ENCODE measurements at places on chromosomes 3 and 15. TPM values are rescaled to one million over a fixed set of nuclear protein-coding genes. Genes with fewer than 3 reads are reported as not detected.

DLL4 gene
- 213 TPM for total RNA-seq

NR2E3 gene
- total RNA-seq: 0.10 TPM

OR4F15 gene
- total RNA-seq: 0.05 TPM

PPM1L gene
- total RNA-seq: 3.2 TPM

GRK7 gene
- not detected for total RNA-seq

FGD5 gene
- total RNA-seq: 72.1 TPM
